Muscle of leg (tissue), 16 donors: ENCODE measurements at places on chromosomes 3 and 15. TPM values are rescaled to one million over a fixed set of nuclear protein-coding genes. Genes with fewer than 3 reads are reported as not detected.

- DNase-seq, result no peak
Measured at GRCh38 chr3:59191651-59192050, 141.8 kb upstream of the CFAP20DC start.

- DNase-seq, result peak; percentile 84
Measured at GRCh38 chr3:129195731-129196256, 12.1 kb upstream of the CNBP start.

- DNase-seq, result peak; percentile 51
Measured at GRCh38 chr15:55897560-55898336, 95.7 kb downstream of the NEDD4 start.

- DNase-seq, result no peak
Measured at GRCh38 chr3:194804796-194805195, 119.1 kb downstream of the FAM43A start.

- peak; percentile 45 for DNase-seq
Measured at GRCh38 chr15:98804057-98804380, 155.7 kb downstream of the IGF1R start.

DNA sequence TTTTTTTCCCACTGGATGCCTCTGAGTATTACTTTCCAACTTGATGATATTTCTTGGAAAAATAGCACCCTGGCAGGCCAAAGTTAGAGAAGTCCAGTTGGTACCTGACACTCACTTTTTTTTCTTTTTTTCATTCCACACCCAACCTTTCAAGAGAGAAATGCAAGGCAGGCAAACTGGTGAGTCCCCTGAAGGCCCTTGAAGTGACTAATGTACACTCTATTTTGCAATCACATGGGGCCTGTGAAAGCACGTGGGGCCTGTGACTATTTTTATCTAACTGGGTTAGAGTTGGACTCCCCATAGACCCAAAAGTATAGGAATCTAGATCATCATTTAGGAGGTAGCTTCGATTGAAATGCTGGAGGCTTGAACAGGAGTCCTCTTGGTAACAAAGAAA is 316.7 kb downstream of the CHL1 start:
- no peak for DNase-seq

DNA sequence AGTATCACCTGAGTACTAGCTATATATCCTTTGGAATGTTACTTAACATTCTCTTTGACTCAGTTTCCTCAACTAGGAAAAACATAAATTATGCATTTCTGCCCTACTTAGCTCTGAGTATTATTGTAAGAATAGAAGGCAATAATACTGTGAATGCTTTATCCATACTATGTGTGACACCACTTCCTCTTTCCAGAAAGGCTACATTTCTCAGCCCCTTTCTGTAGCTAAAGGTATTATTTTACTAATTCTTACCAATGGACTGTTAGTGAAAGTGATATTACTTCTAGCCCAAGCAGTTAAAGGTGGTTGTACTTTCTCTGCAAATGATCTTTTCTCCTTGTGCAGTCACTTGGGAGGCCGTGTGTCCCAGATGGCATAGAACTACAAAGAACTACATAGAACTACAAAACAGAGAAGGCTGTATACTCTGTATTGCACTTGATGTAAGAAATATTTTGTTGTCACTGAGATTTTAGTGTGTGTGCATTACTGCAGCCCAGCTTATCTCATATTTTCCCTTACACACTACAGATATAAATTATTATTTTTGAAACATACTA is 35.1 kb downstream of the MYH15 start:
- no peak for DNase-seq

DNA sequence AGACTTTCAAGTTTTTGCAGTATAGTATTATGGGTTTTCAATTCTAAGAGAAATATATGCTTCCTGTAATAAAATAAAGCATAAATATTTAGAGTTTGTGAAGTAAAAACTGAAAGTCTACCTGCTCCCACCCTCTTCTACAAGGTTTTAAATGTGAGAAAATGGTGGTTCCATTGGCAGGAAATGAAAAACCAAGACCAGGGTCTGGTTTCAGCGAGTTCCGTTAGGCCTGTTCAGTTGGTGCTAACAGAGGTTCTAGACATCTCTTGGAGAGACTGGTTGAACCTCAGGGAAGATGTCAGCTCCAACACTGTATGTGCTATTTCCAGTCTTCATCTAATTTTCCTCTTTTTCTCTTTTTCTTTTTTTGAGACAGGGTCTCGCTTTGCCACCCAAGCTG is 11.8 kb upstream of the MYO1E start:
- no peak for DNase-seq

GRCh38 chr3:189389346-189389745 is 217.6 kb downstream of the TPRG1 start:
- DNase-seq, result no peak

GRCh38 chr15:26773067-26773877 is 406 bp upstream of the GABRB3 start:
- peak; percentile 48 for DNase-seq

GRCh38 chr3:16264174-16264707 is 502 bp downstream of the DPH3 start:
- peak; percentile 40 for DNase-seq

DNA sequence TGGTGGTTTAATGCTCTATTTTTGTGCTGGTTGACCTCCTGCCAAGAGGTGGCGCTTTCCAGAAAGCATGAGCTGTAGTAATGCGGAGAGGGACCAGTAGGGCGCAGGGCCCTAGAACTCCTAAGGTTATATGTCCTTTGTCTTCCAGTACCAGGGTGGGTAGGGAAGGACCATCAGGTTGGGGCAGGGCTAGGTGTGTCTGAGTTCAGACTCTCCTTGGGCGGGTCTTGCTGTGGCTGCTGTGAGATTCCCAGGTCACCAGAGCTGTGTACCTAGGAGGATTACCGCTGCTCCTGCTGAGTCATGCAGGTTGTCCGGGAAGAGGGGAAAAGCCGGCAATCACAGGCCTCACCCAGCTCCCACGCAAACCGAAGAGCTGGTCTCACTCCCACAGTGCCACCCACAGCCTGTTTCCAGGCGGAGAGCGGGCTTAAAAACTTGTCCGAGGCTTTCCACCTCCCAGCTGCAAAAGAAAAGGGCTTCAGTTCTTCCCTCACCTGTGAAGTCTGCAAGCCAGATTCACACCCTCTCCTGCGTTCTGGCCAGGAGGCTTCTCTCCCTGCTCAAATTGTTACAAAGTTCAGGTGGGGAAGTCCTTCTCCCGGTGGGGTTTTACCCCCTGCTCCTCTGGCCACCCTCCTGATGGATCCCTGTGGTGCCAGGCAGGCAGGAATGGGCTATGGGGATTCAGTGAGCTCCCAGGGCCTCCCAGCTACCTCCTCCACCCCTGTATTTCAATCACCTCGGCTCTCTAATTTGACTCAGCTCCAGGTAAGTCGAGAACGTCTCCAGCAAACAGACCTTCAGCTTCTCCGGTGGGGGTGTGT is 37.7 kb upstream of the BCHE start:
- no peak for DNase-seq

DNA sequence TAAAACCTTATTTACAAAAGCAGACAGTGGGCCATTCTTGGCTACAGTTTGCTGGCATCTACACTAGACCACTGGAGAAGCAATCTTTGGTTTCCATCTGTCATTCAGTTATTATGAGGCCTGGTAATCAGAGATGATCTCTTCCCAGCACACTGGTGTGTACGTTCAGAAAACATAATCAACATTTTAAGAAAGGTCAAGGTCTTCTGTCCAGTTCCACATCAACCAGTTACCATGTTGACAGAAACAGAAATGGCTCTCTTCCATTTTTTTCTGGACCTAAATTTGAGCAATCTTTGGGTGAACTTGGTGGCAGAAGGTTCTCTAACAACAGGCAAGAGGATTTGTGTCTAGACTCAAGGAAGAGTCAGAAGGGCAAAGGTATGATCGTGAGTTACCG is 29.8 kb upstream of the ARHGEF3 start:
- DNase-seq, result no peak

DNA sequence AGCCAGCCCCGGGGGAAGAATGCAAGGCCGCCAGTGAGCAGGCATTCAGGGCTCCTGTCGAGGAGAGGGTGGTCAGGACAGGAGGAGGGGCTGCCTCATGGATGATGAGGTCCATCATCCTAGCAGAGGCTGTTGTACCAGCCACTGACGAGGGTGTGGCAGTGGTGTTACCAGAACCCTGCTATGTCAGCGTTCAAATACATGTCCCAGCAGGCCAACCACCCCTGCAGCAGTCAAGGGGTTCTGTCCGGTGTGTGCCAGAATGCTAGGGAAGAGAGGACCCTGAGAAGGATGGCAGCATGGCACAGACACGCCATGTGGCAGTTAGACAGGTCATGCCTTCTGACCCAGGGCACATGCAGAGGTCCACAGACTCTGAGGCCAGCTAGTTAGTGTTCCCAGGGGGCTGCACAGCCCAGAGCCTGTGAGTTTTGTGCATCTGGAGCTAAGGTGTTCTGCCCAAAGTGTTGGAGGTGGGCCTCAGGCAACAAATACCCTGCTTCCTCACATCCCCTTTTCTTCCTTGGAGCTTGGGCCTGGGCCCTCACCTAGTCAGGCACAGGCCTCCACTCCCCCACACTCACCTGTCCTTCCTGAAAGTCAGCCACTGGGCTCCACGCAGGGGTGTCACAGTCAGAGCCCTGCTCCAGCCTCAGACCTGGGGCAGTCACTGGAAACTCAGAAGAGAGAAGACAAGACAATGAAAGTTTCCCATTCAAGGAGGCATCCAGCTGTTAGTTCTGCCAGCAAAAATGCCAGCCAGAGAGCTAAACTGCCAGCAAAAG is 7.8 kb downstream of the PAK6 start:
- DNase-seq, result no peak

- no peak for DNase-seq
Measured at GRCh38 chr3:160291290-160291908, 66.2 kb downstream of the C3orf80 start.

DNA sequence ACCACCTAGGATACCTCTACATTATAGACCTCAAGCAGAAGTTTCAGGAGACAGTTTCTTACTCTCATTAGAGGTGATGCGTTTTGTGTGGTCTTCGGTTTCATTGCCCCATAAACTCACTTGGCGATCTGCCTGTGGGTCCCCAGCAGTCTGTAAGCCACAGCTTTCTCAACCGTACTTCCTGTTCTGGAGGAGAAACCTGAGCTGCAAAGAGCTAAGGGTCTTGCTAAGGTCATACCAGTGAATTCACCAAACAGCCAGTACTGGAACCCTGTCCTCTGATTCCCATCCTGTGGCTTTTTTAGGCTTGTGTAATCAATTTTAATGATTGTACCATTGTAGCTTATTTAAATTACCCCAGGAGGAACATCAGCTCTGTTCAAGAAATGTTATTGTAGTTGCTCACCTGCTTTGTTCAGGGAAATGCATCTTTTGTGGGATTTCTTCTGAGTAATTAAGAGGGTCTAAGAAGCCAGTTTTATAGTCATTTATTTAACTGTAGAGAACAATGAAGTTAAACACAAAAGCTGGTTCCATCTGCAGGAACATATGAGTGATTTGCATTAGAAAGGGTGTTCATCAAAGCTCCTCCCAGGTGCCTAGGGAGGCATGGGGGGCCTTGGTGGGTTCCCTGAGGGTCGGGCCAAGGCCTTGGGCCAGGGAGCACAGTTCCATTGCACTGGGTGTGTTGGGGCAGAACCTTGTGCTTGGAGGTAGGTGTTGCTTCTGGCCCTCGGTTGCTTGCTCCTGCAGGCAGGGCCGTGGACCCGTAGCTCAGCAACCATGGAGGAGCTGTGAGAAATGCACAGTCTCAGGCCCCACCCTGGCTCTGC is 69.6 kb downstream of the APBA2 start:
- DNase-seq, result no peak

- peak; percentile 18 for DNase-seq
Measured at GRCh38 chr15:42891569-42891968, 29.0 kb downstream of the TTBK2 start.

- DNase-seq, result peak; percentile 66
Measured at GRCh38 chr3:172522871-172523818, at the start of gene TNFSF10. TSS of gene TNFSF10 (minus strand) at chr3:172523430. CDS start at chr3:172523384, 46 bp downstream.

DNA sequence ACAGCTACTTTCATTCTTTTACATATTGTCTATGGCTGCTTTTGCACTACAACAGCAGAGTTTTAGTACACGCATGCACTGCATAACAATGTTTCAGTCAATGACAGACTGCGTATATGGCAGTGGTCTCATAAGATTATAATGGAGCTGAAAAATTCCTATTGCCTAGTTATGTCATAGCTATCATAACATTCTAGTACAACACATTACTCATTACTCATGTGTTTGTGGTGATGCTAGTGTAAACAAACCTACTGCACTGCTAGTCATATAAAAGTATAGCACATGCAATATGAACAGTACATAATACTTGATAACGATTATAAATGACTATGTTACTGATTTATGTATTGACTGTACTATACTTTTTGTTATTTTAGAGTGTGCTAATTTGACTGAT is 47.9 kb downstream of the QTRT2 start:
- DNase-seq, result no peak

GRCh38 chr15:59020322-59020721 is 32.9 kb downstream of the RNF111 start:
- no peak for DNase-seq

DNA sequence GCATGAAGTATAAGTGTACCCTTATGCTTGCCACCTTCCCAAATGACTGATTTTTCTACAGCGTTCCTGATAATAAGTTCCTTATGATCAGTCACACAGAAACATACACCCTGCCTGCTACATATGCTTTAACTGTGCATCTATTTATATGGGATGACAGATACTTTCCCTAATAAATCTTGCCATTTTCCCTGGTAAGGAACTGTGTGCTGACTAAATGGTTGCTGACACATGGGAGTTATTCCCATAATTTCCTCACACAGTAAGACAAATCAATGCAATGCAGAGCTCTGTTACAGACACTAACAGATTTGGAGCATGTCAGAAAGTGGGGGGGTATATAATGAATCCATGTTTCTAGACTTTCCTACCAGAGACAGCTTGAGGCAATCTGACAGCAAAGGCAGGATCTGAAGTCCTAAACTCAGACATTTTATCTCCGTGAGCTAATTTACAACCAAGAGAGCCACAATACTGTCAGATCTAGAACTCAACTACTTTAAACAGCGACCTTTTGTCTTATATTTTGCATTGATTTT is 86.9 kb upstream of the TCF12 start:
- DNase-seq, result no peak

- DNase-seq, result no peak
Measured at GRCh38 chr3:194330160-194330559, 21.0 kb downstream of the CPN2 start.

- DNase-seq, result no peak
Measured at GRCh38 chr3:194023501-194024280, 112.3 kb upstream of the HES1 start.

DNA sequence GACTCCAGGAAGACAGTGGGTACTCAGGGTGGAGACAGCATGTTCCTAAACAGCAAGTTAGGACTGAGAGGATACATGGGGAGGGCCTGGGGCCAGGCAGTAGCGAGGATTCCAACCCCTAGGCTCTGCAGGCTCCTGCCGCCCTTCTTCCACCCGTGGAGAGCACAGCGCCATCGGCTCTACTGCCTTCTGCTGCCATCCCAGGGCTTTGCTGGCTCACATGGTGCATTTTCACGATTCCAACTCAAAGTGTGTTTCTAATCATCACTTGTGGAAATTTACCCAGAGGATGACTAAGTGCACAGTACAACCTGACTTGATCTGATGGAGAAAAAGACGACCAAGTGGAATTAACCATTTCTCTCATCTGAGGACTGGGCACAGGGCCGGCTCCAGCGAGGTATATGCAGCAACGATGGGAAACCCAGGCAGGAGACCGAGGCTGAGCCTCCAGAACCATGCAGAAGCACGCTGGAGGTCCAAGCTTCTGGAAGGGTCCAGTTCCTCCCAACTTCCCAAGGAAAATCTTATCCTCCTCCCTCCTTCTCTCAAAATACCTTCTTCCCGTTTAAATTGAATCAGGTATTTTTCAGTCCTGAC is 104.6 kb downstream of the LRIG1 start:
- no peak for DNase-seq

NME9 gene
- total RNA-seq, result 0.22 TPM

NCK1 gene
- 27.6 TPM for total RNA-seq

PLS1 gene
- 0.27 TPM for total RNA-seq

TRH gene
- 0.13 TPM for total RNA-seq

FRMD5 gene
- total RNA-seq, result 0.22 TPM

CCRL2 gene
- 0.53 TPM for total RNA-seq

NOX5 gene
- 0.09 TPM for total RNA-seq
